RKO (cell line): ENCODE measurements at places on chromosomes 2 and 18.

- DNase-seq = no peak
These were observed 209.1 kb upstream of the KCNJ3 start for GRCh38 chr2:154489266-154489858.

- no peak for DNase-seq
These were observed 1183.1 kb upstream of the TMEFF2 start for GRCh38 chr2:193377789-193378188.

DNA sequence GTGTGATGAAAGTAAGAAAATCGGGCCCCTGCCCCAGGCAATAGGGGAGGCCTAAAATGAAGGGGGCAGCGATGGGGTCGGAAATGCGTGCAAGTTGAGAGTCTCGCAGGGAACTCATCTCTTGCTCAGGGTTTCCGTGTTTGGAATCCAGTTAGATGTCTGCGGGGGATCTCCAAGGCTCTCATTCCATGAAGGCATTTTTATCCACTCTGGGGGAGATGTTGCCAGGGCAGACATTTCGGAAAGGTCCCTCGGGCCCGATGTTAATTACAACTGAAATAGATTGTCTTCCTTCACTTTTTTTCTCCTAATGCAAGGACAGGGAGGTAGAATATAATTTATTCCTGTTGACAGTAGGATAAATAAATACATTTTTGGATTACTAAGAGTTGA is 12.8 kb upstream of the SKOR2 start:
- no peak for DNase-seq

GRCh38 chr2:166762746-166763145 is 125.5 kb upstream of the XIRP2 start:
- DNase-seq = no peak

DNA sequence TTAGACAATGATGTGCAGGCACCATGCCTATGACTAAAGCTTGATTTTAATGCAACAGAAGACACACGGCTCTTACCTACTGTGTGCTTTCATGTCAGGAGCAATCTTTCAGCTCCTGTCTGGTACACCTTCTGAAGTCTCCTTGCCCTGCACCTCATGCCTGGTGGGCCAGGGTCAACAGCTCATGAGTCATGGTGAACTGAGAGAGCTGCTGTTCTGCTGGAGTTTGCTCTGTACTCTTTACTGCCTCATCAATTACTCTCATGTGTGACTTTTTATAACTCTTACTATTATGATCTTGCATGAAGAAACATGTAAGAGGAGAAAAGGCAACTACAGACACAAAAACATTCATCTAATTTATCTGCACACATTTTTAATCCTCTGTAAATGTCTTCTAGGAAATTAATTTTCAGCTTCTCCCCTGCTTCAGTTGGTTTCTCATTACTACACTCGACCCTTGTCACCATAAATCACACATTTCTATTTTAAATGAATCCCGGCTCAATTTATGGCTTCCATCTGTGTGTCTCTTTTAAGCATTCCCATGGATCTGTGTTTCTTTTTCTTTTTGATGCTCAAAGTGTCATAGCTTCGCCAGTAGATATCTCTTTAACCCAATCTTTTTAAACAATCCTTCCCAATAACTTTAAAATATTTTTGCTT is 9.7 kb downstream of the SERPINB7 start:
- DNase-seq = no peak

- DNase-seq = peak; percentile 72
These were observed 13.4 kb downstream of the NOP58 start for GRCh38 chr2:202278944-202279343.

DNA sequence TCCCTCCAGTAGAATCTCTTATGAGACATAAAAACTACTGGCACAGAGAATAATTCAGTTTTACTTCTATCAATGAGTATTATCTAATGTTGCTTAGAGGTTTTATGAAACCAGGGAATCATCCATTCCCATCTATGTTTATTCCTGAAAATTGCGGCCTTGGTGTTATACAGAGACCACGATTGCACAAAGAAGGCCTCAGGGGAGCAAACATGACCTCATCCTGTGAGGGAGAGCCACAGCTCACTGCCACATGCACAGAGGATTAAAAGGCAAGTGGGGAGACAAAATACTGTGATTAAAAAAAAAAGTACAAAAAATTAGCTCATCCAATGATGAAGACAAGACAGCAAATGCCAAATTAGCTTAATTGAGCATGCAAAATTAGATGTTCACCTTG is 111.8 kb upstream of the SLC35G4 start:
- DNase-seq = no peak

- DNase-seq = no peak
These were observed 124.4 kb downstream of the TMEM163 start for GRCh38 chr2:134594399-134594798.
